ENCODE measurements at places on chromosomes 3 and 15.

GRCh38 chr15:47577000-47577399 lies 140.3 kb upstream of the SEMA6D start:
- no peak for DNase-seq

- DNase-seq, result no peak
Observed at GRCh38 chr3:13748276-13748879, 131.5 kb downstream of the WNT7A start.

- DNase-seq, result no peak
Observed at GRCh38 chr3:188664795-188665194, 507.0 kb upstream of the TPRG1 start.

GRCh38 chr3:13574083-13574797 lies 25.3 kb downstream of the FBLN2 start:
- no peak for DNase-seq

- no peak for DNase-seq
Observed at GRCh38 chr15:62792986-62793751, 249.4 kb upstream of the TPM1 start.

DNA sequence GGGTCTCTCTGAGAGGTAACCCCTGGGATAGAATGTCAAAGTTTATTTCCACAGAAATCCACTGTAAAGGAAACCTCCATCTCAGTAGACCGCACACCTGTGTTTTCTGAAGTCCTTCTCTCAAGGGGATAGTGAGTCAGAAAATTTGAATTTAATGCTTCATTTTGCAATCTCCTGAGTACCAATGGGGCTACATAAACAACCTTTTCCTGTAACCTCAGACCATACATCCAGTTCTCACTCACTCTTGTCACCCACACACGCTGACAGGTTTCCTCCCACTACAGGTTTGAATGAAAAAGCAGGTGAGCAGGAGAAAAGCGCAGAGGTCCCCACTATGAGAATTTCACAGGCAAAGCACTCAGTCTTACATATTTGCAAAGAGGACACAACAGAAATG lies 165.3 kb upstream of the MCTP2 start:
- DNase-seq, result no peak

DNA sequence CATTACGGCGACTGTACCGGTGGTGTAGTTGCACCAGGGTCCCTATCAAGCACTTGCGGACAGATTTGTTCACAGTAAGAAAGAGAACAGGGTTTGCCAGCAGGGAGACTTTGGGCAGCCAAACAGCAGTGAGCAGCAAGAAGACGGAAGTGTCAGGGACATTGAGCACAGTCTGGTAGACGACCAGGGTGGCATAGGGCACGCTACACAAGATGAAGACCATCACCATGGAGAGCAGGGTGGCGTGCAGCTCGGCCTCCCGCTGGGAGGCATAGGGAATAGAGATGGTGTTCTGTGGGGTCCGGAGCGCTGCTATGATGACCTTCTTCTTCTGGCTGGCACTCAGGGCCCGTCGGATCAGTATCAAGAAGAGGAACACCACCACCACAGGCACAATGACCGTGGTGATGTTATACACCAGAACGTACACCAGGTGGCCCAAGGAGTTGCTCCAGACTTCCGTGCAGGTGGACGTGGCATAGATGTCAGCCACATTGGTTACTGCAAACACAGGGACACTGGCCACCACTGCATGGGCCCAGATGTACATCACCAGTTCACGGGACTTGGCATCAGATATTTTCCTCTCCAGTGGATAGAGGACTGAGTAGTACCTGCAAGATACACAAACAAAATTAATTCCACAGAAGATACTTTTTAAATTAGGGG lies 19.1 kb upstream of the FSIP1 start:
- DNase-seq, result no peak

DNA sequence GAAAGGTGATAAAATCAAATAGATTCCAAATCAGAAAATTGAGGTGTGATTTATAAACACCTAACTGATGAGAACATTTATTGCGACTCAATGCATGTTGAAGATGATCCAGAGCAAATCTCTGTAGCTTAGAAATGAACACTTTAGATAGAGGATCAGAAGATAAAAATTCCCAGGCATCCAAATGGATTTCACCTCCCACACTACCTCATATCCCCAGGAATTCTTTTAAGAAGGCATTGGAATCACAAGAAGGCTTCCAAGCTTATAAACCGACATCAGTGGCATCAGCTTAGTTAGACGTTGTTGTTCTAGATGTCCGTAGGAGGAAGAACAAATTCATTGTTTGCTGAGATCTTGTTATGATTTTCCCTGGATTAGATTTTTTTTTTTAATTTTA lies 154.4 kb downstream of the EBLN2 start:
- DNase-seq, result no peak

DNA sequence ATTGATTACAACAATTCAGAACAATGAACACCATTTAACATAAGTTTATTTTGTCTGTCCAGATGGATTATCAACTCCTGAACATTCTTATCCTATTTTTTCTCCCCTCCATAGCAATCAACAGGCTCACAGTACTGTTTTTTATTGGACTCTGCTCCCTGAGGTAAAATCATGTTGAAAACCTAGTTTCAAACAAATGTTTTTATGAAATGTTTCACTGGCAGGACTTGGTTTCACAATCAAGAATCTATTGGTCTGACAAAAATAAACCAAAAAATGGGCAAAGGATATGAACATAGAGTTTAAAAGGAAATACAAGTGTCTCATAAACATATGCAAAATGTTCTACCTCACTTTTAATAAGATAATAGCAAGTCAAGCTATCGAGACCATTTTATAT lies 2.6 kb upstream of the MYRIP start:
- no peak for DNase-seq

GRCh38 chr3:120364821-120365220 lies 15.7 kb upstream of the LRRC58 start:
- no peak for DNase-seq

DNA sequence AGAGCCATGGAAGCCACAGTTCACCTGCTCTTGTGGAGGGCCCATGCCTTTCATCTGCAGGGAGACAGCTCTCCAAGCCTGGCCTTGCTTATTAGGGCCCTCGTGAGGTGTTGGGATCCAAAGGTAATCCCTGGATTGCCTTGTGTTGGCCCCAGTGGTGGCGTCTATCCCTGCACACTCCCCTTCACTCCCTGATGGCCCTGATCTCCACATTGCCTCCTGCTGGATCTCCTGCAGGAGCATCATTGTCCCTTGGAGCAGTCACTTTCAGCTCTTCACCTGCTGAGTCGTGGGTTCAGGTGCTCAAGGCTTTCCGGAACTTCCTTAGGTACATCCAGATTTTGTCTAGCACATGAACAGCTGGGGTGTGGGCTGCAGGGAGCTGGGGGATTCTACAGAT lies 7.0 kb downstream of the PPCDC start:
- DNase-seq, result no peak

DNA sequence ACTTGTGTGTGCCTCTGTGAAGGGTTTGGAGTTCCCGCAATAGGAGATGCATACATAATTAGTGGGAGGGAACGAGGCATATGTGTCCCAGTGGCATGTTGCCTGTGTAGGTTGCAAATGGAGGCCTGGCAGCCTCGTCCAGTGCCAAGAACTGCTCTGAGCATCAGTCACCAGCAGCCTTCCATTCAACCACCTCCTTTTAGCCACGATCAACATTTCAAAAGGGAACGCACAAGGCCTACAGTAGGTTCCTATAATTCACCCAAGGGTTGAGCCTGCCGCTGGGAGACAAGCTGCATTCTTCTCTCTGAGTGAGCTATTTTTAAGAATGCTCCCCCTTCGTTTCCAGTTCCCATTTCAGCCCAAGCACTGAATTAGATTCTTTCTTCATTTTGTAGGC lies 78.8 kb upstream of the CTNNB1 start:
- no peak for DNase-seq

- no peak for DNase-seq
Observed at GRCh38 chr3:9169326-9169725, 80.1 kb downstream of the SRGAP3 start.

- DNase-seq, result no peak
Observed at GRCh38 chr3:116280130-116280740, 165.1 kb downstream of the LSAMP start.

DNA sequence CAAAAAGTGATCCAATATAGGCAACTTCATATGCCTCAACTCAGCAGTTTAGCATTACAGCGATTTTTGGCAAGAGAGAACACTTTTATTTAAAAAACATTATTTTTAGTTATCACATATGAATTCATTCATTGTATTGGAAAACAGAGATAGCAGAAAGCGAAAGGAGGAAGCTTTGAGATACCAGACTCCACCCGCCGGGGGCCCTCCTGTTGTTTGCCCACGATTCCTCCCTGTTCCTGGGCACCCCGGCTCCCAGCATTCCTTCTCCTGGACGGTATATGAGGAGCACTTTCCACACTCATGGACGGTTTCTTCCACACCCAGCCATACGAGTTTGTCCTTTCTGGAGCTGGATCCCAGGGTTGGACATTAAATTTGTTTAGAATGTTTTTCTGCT lies 18.2 kb downstream of the APBA2 start:
- no peak for DNase-seq

- DNase-seq, result no peak
Observed at GRCh38 chr3:139074565-139075115, 29.9 kb upstream of the PRR23C start.

GRCh38 chr3:43086460-43087165 lies 19.3 kb downstream of the POMGNT2 start:
- DNase-seq, result no peak

DNA sequence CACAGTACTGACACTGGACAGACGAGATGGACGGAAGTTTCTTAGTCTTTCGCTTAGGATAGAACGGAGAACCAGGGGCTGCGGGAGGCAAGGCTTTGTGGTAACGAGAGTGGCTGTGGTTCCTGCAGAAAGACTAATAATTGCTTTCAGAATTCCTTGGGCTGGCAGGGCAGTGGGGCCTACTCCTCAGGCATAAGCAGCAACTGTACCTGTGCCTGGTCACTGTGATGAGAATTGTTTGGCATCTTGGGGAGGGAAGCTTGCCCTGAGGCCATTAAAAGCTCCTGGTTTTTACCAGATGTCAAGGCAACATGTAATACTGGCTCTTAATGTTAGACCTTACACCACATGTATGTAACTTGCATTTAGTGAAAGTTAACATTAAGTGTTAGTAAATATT lies 7.6 kb downstream of the NIPA2 start:
- no peak for DNase-seq

DNA sequence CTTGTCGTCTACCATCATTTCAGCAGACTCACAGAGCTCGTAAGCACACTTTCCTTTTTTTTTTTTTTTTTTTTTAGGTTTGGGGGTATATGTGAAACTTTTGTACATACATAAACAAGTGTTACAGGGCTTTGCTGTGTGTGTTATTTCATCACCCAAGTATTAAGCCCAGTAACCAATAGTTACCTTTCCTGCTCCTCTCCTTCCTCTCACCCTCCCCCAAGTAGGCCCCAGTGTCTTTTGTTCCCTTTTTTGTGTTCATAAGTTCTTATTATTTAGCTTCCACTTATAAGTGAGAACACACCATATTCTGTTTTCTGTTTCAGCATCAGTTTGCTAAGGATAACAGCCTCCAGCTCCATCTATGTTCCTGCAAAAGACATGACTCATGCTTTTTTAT lies 746.8 kb downstream of the GRM7 start:
- no peak for DNase-seq

- DNase-seq, result no peak
Observed at GRCh38 chr15:85488997-85489396, 108.6 kb downstream of the AKAP13 start.

DNA sequence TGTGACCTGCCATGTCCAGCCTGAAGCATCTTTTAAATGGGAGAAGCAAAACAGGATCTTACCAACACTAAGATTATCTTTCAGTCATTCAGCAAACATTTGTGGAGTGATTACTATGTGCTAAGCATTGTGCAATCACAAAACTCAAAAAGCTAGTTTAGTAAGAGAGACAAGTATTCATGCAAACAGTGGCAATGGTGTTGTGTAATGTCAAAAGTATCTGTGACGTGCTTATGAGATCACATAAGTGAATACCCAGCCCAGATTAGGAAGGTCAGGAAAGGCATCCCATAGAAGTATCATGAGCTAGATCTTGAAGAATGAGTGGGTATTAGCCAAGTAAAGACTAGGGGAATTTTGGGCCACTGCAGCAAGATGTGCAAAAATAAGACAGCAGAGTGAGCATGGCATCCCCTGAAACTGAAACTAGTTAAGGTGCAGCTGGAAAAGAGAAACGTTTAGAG lies 32.1 kb downstream of the SEC62 start:
- DNase-seq, result no peak

DNA sequence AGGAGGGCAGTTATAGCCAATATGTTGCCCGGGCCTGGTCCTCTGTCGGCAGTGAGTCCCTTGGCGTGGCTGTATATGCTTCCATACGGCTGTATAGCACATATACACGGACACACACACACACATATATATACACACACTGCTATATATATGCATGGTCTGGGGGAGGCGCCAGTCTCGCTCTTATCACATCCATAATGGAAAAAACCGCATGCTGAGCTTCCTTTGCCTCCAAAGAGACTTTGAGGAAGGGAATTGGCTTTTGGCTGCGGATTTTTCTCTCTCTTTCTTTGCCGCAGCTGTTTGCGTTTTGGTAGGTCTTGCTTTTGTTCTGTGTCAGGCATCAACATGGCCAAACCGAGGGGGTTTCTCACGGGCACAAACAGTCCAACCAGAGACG lies 11.3 kb upstream of the TMEM115 start:
- DNase-seq, result no peak

DNA sequence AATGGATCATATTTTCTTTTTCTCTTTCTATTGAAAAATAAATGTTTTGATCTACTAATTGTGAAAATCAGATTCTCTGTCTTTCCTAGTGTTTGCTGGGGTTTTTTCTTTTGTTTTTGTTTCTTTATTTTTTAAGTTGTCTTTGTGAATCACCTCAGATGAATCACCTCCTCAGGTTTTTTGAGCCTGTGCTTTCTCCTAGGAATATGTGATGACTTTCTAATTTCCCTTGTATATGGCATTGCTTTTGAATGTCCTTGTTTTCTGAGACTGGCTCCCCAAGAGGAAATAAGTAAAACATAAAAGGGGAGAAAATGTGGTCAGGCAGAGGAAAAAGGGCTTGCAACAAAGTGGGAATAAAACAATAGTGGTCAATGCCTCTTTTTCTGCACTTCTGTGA lies 750.0 kb downstream of the ZPLD1 start:
- DNase-seq, result no peak

GRCh38 chr15:28945626-28946230 lies 60.0 kb downstream of the APBA2 start:
- DNase-seq, result no peak

GRCh38 chr3:132079147-132079546 lies 44.3 kb upstream of the CPNE4 start:
- DNase-seq, result no peak

DNA sequence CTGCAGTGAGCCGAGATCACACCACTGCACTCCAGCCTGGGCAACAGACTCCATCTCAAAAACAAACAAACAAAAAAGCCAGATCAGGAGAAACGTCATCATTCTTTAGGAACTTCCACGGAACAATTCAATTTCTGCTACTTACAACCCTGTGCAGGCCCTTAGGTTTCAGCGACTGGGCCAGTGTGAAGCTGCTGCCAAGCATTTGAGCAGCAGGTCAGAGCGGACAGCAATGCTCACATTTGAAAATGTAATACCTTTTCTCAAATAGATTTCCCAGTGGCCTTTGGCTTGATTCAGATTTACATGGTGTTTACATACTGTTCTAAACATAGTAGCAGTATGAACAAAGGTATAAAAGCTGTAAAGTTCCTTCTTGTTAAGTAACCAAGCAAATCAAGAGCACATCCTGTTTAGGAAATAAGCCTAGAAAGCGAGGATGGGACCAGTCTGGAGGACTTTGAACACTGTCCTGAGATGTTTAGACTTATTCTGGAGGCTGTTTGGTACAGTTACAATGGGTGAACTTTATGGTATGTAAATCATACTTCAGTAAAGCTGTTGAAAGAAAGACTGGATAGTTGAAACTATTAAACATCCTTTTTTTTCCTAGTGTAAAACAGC lies 141.2 kb downstream of the HCN4 start:
- DNase-seq, result no peak
